ENCODE measurements at places on chromosomes 3 and 15.

DNA sequence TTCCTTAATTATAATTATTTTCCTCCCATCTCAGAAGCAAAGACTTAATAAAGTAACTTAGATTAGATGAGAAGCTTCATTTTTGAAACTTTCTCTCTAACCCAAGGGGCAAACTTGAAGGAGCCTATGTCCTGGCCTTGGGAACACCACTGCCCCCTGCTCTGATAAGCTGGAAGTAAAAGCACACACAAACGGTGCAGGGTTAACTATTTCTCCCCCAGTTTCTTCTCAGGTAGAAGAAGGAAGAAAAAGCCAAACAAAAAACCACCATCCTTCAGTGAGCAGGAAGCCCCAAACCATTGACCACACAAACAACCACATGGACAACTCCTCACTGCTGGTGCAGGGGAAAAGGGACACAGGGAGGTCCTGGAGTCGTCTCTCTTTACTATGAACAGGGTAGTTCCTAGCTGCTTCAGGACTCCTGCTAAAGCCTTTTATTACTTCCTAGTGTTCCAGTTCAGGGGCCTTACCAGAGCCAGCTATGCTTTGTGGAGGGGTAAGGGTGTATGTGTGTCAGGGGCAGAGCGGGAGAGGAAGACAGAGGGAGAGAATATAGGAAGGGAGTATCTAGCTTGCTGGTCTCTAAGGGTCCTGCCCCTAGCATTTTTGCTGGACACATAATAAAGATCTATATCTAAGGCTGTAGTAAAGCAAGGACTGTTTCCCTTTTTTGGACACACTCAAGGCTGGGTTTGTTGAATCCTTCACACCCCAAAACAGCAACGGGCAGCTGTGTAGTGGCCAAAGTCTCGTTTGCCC lies 94.0 kb upstream of the UMPS start:
- no peak for DNase-seq

DNA sequence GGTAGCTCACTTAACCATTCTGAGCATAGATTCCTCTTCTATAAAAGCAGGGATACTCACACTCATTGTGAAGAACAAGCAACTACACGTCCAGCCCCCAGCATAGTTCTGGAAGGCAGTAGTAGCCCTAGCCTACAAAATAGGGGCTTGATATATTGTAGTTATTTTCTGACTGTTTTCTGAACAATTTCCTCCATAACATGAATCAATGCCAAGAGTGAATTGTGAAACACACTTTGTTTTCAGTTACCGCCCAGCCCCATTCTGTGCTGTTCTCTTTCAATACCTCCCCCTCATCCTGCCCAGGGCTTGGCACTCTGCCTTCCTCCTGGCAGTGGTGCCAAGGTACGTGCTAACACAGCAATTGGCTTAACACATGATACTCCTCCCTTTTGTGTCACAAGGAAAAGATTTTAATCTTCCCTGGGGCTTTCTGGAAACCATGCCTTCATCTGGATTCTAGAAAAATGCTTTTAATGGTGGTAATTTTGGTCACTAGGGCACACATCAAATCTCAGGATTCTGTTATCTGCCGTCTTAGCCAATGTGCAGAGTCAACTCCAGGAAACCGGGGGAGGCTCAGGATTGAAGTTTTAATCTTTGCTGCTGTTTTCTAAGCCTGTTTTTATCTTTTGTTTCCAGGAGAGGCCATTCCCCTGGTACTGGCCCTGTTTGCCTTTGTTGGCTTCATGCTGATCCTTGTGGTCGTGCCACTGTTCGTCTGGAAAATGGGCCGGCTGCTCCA lies 37.2 kb downstream of the IL20RB start:
- DNase-seq = no peak

- no peak for DNase-seq
Measured at GRCh38 chr3:14166877-14167603, 11.4 kb downstream of the XPC start.

- DNase-seq = no peak
Measured at GRCh38 chr3:21919383-21919782, 168.4 kb upstream of the ZNF385D start.

DNA sequence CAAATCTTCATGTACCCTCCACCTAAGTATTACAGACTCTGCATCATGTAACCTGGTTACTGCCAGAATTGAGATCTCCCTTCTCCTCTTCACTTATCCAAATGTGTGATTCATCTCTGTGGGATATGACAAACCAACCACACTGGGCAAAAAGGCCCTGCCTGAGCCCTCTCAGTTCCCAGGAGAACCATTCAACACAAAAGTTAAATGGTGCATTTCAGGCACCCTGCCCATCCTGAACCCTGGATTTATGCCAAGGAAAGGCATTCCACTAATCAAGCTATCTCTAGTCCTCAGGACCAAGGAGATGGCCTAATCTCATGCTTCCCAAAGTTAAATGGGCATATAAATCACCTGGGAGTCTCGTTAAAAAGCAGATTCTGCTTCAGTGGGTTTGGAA lies 108.5 kb downstream of the TNIK start:
- DNase-seq = no peak
